Activated gamma-delta T cell treated with Interleukin-2 at 50 U/mL for 16 hours (primary cell): ENCODE measurements at places on chromosomes 6 and 20.

DNA sequence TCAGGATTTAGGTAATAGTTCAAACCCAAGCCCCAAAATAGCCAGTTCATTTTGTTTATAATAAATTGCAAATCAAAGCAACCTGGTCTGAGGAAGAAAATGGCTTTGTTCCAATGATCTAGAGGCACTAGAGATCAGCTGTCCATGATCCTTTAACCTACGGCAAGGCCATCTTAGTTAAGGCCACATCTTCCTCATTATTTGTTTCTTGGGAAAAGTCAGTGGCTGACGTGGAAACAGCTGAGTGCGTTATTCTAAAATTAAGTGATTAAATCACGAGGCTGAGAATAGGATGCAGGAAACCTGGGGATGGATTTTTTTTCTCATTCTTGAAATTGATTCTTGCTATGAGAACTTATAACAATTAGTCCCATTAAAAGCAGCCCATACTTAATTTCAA, 10.1 kb upstream of the TENT5A start:
- DNase-seq = no peak

- no peak for DNase-seq
Observed at GRCh38 chr6:140544431-140544830, 1170.0 kb upstream of the CITED2 start.

DNA sequence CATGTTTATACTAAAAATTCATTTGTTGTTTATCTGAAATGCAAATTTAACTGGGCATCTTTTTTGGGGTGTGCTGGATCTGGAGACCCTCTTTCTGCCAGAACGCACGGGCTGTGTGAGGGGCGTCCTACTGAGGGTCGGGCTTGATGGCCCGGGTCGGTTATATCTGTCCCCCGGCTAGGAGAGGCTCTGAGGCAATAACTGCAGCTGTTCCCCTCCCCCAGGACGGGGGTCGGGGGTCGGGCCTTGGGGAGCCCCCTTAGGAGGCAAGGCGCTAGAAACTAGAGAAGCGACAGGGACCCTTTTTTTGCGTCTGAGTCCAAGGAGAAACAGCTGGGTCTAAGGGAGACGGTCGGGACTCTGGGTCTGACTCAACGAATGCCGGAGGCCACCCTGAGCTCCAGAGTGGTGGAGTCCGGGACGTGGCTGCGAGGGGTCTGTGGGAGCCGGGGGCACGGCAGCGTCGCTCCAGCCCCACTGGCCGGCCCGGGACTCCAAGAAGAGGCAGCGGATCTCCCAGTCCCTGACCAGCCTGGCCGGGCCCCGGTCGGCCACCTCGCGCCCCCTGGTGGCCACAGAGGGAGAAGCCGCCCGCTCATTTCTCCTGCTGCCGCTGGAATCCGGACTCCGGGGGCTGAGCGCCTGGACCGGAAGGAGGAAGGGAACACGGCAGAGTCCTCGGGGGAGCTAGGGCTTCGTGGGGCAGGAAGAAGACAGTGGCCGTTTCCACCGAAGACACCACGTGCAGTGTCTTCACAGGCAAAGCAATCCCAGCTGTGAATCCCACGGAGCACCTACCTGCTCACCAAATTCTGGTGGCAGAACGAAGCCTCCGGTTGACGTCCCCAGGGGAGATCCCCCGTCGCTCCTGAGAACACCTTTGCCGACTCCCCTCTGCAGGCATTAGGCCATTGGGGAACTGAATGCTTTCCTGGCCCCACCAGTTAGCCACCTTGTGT, 24.0 kb upstream of the SCML4 start:
- peak; percentile 80 for DNase-seq

DNA sequence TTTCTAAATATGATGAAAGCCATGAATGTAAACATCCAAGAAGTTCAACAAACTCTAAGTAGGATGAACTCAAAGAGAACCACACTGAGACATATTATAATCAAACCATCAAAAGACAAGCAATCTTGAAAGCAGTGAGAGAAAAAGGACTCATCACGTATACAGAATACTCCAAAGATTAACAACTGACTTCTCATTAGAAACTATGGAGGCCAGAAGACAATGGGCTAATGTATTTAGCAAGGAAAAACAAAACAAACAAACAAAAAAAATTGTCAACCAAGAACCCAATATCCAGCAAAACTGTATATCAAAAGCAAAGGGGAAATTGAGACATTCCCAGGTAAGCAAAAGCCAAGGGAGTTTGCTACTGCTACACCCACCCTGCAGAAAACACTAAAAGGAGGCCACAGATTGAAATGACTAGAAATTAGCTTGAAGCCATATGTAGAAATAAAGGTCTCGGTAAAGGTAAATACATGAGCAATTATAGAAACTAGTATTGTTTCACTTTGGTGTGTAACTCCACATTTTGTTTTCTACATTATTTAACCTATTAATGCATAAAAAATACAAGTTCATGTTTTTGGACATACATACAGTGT, 301.1 kb upstream of the QKI start:
- DNase-seq = no peak

GRCh38 chr20:36317675-36318074, 11.5 kb downstream of the DLGAP4 start:
- no peak for DNase-seq

GRCh38 chr6:26199057-26199772, 112.0 kb downstream of the HFE start:
- DNase-seq = peak; percentile 55

DNA sequence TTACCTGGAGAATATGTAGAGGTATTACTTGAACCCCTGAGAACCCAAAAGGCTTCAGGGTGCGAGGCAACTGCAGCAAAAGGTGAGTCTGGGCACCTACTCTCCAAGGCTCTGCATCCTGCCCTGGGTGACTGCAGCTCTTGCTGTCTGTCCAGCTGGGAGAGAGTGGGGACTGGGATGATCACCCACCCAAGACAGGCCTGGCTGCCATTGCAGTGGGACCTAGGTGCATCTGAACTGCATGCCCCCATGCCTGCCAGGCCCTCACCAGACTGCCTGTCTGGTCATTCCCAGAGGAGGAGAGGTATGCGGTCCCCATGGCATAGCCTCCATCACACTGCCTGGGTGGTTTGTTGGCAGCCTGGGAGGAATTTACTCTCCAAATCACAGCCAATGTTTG, 563.9 kb downstream of the TFAP2A start:
- DNase-seq = no peak

DNA sequence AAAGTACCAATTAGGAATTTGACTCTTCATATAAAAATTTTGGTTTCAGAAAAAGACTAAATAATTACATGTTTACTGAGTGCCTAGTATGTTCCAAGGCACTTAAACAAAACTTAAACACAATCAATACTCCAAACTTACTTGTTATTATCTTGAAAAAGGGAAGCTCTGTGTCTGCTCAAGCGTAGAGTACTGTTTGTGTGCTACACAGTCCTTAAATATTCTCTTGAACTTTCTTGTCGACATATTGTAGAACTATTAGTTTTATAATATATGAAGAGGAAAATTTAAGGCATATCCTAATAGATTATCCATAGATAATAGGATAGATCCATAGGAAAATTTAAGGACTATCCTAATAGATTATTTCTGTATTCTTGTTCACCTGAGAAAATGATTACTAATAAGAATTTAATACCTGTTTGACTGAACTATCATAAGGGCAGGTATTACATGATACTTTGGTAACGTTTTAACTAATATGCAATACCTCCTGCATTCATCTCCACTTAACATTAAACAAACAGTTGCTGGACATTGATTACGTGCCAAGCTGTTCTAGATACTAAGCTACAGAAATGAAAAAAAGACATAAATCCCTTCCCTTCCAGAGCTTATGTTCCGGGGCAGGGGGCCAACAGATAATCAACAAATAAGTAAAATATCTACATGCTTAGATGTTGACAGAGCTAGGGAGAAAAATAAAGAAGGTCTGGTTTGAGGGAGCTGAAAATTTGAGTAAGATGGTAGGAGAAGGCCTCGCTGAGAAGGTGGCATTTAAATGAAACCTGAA, 115.2 kb upstream of the BCLAF1 start:
- no peak for DNase-seq

DNA sequence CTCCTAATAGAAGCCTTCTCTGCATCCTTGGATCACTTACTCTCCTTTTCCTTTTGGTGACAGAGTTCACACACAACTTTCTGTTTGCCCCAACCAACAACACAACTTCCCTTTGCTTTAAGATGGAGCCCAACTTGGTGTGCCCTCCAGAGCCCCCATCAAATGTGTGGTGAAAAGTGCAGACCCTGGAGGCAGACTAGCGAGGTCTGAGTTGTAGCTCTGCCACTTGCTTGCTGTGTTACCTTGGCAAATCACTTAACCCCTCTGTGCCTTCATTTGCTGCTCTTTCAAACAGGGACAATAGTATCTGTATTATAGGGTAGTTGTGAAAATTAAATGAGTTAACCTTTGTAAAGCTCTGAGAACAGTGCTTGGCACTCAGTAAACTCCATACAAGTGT, 34.3 kb upstream of the CCN6 start:
- no peak for DNase-seq

- DNase-seq = no peak
Observed at GRCh38 chr20:58408603-58409246, 19.7 kb downstream of the VAPB start.

GRCh38 chr20:47275548-47275947, 81.0 kb downstream of the ZMYND8 start:
- DNase-seq = no peak

DNA sequence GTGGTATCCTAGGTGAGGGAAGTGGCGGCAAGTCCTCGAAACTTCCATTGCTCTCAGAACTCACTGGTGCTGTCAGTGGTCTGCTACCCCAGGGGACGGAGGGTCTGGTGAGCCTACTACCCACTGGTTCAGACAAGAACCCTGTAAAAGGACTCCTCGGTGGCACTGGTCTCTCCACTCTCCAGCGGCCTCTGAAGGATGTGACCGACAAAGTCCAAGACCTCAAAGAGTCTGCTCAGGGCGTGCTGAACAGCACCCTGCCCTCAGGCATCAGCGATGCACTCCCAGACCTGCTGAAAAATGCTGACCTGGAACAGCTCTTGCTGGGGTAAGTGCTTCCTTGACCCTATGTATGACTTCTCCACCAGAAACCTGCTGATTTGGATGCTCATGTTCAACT, 51.8 kb downstream of the CDK5RAP1 start:
- no peak for DNase-seq

DNA sequence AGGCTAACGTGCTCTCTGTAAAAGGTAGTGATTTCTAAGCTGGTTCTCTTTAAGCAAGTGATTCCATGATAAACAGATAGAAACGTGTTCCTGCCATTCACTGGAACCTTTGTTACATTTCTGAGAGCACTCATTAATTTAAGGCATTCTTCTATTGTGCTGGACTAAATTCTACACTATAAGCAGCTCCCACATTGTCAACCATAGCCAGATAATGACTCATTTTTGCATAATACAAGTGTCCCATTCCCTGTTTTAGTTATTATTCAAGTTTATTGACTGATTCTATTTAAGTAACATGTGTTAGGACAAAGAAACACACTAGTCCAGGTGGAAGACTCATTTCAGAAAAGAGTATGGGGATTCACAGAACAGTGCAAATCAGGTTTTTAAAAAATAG, 13.5 kb upstream of the XRN2 start:
- no peak for DNase-seq

DNA sequence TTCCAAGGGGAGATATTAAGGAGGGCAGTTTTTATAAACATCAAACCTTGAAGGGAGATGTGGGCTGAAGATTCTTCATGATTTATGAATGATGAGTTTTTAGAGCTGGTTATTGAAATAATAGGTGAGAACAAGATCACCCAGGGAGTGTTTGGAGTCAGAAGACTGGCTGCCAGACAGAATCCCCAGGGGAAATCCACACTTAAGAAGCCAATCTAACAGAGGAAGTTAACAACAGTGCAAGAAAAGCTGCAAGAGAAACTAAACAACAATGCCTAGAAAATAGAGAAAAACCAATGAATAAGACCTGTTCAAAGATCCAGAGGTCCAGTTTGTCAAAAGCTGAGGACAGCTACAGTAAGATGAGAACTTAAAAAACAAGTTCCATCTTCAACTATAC, 167.9 kb upstream of the MAN1A1 start:
- DNase-seq = no peak

- DNase-seq = no peak
Observed at GRCh38 chr6:134080171-134080795, 27.9 kb upstream of the SLC2A12 start.

DNA sequence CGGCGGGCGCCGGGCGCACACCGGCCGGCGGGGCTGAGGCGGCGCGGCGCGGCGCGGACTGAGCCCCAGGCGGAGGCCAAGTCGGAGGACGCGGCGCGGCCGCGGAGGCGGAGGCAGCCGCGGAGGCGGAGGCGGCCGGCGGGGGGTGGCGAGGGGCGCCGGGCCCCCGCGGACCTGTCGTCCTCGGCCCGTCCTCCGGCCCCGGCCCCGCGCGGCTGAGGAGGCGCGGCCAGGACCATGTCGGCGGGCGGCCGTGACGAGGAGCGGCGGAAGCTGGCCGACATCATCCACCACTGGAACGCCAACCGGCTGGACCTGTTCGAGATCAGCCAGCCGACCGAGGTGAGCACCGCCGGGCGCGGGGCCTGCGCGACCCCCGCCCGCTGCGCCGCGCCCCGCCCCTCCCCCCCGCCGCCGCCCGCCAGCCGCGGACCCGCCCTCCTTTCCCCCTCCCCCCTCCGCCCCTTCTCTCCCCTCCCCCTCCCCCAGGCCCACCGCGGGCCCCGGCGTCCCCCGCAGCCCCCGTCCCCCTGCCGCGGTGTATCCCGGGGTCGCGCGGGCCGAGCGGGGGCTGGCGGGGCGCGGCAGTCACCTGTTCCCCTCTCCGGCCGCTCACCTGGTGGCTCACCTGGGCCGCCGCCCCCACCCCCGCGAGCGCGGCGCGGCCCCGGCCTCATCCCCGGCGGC, at the start of gene AFDN:
TSS of gene AFDN (plus strand) at position 16 of the 687 bp plus-strand sequence. CDS start at position 238, 222 bp downstream.
- DNase-seq = no peak

DNA sequence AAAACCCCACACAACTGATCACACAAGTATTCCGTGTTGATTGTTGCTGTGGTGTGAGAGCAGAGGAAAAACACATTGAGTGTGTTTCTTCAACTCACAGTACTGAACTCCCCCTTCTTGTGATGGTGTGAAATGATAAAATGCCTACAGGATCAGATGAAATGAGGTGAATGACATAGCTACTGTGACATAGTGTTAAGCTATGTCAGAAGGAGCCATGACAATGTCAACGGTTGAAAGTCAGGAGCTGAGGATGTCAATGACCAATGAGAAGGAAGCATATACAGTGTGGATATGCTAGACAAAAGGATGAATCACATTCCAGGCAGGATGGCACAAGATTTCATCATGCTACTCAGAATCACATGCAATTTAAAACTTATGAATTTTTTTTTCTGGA, 38.8 kb downstream of the WASF1 start:
- no peak for DNase-seq

DNA sequence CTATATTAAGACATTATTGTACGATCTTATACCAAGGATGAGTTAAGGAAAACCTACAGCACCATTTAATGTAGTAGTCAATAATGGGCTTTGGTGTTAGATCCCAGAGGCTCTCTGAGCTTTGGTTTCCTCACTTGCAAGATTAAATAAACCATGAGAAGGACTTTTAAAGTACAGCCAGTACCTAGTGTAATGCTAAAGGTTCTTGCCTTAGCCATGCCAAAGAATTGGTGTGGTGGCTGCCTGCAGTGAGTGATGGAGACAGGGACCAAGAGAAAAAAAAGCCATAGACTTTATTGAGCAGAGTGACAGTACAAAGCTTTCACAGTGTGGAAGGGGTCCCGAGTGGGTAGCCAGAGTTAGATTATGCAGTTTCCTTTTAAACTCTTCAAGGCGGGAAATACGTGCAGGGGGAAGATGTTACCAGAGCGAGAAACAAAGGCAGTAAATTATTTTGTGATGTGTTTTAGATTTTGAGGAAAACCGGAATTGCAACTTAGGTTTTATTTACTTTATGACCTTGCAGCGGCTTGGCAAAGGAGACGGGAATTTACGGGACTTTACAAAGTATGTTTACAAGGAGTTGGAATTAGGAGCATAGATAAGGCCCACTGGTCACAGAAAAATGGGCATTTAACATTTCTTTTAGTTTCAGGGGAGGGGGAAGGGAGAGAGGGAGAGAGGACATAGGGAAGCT, 100.4 kb downstream of the MYO6 start:
- DNase-seq = no peak
